ENCODE measurements at places on chromosomes 2 and 18.

- DNase-seq = no peak
Observed at GRCh38 chr2:25131567-25132298, 36.6 kb downstream of the POMC start.

DNA sequence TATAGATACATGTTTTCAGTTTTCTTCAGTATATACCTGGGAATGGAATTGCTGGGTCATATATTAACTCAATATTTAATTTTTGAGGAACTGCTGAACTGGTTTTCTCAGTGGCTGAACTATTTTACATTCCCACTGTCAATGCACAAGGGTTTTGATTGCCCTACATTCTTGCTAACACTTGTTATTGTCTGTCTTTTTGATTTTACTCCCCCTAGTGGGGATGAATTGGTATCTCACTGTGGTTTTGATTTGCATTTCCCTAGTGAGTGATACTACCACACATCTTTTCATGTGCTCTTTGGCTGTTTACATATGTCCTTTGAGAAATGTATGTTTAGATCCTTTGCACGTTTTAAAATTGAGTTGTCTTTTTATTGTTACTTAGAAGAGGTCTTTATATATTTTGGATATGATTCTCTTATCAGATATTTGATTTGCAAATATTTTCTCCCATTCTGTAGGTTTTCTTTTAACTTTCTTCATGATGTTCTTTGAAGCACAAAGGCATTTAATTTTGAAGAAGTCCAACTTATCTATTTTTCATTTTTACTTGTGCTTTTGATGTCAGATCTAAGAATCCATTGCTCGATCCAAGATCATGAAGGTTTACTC lies 36.2 kb downstream of the ASB1 start:
- DNase-seq = no peak

DNA sequence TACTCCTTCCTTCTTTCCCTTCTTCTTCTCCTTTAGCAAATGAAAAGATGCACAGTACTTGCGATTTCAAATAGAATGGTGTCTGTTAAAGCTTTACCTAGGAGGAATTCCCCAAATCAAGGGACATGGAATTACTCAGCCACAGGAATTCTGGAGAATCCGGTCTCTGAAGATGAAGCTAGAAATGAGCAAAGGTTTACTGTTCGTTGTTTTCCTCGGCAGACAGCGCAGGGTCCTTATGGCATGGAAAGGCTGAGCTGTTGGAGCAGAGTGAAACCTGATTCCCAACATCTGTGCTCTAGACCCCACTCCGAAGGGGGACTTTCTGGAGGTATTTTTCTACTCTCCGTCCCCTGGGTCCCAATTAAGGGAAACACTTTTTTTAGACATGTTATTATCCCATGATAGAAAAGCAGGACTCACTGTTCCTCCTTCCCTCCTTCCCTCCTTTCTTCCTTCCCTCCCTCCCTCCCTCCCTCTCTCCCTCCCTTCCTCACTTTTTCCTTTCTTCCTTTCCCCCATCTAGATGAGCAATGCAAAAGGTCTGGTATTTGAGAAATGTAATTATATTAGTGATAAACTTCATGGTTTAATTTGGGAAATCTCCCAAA lies 47.1 kb downstream of the CDCA7 start:
- DNase-seq = no peak

GRCh38 chr2:96817882-96818281 lies 1.8 kb downstream of the CNNM3 start:
- DNase-seq = no peak

- no peak for DNase-seq
Observed at GRCh38 chr2:240338274-240338673, 97.2 kb upstream of the GPC1 start.

DNA sequence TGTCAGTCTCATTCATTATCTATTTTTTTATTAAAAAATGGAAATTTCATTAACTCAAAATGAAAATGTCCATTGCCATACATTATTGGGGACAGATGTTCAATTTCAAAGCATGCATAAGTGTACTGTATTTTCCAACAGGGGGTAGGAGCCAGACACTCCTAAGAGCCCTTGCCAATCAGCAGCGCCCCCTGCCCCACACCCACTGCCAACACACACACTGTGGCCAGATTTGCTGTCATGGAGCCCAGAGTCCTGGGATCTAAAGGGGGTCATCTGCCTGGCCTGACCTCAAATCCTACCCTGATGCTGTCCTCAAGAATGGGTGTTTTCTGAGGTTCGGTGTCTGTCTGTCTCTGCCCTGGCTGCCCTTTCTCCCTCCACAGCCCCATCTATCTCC lies 162.2 kb upstream of the TWIST2 start:
- no peak for DNase-seq

DNA sequence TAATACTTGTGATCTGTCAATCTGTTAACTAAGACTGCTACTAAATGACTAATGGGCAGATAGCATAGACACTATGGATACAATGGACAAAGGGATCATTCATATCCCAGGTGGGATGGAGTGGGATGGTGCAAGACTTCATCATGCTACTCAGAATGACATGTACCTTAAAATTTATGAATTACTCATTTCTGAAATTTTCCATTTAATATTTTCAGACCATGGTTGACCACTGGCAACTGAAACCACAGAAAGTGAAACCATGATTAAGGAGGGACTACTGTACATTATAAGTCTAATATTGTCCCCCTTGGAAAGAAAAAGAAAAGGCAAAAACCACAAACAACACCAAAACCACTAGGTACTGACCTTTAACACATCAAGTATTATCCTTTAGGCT lies 247.0 kb upstream of the SYT4 start:
- DNase-seq = no peak

- DNase-seq = no peak
Observed at GRCh38 chr2:232598293-232598692, 35.1 kb upstream of the EFHD1 start.

- DNase-seq = no peak
Observed at GRCh38 chr2:163640542-163641193, 95.1 kb downstream of the FIGN start.

Data from activated CD4-positive, CD25-positive, alpha-beta regulatory T cell (primary cell).